ENCODE measurements at places on chromosomes 12 and 14.

GRCh38 chr14:88868558-88869159 is 44.2 kb downstream of the TTC8 start:
- peak; percentile 12 for DNase-seq

DNA sequence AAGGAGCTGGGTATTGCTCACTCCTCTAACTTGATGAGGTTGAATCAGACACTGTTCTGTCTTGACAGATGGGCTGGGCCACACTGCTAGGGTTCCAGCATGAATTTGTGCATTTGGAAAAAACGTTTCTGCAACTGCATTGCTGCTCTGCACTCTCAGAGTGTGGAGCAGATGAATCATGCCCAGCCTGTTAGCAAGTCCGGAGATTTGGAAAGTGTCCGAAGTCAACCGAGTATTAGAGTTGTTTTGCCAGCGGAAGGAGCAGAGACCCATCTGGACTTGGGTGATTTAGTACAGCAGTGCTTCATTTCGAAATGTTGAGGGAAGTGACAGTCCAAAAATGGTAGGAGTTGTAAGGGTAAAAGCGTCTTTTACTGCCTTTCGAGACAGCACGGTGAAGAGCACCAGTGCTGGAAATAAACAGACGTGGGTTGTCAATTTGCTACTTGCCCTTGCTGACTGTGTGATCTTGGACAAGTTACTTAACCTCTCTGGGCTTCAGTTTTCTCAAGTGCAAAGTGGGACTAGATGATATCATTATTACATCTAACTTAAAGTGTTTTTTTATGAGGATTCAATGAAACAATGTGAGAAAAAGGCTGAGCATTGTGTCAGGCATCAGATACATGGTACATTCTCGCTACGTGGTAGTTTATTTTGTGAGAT is 139.5 kb downstream of the CHST11 start:
- DNase-seq = no peak

DNA sequence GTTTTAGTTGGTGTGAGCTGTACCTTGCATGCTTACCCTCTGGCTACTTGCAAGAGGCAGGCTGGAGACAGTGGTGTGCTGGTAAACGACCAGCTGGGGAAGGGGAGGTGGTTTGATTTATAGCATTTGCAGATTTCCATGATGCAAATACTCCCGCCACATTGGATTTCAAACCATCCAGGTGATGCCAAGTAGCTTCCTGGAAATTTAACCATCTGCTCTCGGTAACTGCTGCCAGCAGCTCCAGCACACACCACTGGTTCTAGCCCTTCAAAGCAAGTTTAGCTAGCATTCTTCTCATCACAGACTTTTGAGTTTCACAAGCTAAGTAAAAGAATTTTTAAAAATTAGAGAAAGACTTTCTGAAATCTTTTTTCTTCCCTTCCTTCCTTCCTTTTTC is 104.5 kb upstream of the AMIGO2 start:
- no peak for DNase-seq

- peak; percentile 95 for DNase-seq
Observed at GRCh38 chr12:10716704-10717315, 6.3 kb downstream of the YBX3 start.

- DNase-seq = no peak
Observed at GRCh38 chr12:95625012-95625411, 73.7 kb upstream of the USP44 start.

DNA sequence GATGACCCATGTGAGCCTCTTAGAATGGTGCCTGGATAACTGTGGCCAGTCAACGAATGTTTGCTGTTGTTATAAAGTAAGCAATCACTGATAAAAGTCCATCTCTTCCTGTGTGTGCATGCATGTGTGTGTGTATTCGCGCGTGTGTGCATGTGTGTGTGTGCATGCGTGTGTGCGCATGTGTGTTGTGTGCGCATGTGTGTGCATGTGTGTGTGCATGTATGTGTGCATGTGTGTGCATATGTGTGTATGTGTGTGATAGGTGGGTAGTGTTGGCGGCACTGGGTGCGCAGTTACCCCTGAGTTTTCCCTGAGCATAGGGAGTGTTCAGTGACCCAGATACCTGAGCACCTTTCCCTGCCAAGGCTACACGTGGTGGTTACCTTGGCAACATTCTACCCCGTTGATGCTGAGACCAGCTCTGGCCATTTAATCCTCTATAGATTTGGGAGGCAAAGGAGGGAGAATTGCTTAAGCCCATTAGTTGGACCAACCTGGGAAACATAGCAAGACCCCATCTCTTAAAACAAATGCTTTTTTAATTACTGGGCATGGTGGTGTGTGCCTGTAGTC is 137.8 kb downstream of the SLC15A4 start:
- DNase-seq = no peak

GRCh38 chr14:104266631-104267575 is 128.5 kb downstream of the KIF26A start:
- no peak for DNase-seq

DNA sequence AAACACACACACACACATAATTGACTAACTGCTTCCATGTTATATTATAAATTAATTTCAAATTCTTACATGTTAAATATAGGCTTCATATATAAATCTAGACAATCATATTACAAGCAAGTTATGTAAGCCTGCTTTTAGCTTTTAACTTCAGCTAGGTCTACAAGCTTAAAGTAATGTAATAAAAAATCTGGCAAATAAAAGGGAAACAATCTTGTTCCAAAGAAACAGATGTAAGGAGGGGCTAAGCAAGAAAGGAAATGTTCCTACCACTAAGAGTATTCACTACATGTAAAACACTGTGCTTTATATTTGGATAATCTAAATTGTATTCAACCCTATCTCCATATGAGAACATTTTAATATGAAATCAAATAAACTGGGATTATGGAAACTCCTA is 110.4 kb downstream of the SLC6A15 start:
- DNase-seq = no peak

DNA sequence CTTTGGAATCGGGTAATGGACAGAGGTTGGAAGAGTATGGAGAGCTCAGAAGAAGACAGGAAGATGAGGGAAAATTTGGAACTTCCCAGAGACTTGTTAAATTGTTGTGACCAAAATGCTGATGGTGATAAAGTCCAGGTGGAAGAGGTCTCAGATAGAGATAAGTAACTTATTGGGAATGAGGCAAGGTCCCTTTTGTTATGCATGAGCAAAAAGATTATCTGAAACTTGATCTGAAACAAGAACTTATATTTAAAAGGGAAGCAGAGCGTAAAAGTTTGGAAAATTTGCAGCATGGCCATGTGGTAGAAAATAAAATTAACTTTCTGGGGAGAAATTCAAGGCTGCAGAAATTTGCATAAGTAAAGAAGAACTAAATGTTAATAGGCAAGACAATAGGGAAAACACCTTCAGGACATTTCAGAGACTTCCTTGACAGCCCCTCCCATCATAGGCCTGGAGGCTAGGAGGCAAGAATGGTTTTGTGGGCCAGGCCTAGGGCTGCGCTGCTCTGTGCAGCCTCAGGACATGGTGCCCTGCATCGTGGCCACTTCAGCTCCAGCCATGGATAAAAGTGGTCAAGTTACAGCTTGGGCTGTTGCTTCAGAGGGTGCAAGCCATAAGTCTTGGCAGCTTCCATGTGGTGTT is 425.7 kb upstream of the PRICKLE1 start:
- DNase-seq = no peak

- DNase-seq = no peak
Observed at GRCh38 chr14:29865299-29865698, 62.3 kb downstream of the PRKD1 start.

- no peak for DNase-seq
Observed at GRCh38 chr14:40452674-40453073, 1020.4 kb upstream of the FBXO33 start.

DNA sequence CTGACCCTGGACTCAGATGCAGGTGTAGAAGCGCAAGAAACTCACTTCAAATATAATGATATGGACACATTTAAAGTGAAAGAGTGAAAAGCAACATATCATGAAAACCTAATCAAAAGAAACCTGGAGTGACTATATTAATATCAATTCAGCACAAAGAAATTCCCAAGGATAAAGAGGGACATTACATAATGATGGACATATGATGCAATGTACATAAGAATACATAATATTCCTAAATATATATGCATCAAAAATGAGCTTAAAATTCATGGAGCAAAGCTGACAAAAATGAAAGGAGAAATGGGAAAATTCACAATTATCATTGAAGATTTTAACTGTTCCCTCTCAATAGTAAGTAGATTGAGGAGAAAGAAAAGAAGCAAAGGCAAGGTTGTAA is 24.6 kb downstream of the PTPRR start:
- no peak for DNase-seq

DNA sequence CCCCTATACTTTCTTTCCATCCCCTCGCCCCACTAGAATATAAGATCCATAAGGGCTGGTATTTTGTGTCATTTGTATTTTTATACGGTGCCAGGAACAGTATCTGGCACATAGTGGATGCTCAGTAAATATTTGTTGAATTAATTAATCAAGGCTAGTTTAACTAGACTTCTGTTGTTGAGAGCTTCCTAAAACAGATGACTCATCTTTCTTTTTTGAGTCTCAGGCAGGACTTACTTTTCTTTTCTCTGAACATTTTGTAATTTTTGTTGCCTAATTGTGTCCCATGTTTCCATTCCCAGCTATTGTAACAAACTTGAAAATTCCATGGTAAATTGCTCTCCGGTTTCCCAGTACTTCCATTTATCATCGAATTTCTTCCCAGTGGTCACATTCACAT is 16.7 kb downstream of the STK38L start:
- no peak for DNase-seq

GRCh38 chr12:52867642-52868041 is 18.8 kb upstream of the KRT78 start:
- DNase-seq = no peak

DNA sequence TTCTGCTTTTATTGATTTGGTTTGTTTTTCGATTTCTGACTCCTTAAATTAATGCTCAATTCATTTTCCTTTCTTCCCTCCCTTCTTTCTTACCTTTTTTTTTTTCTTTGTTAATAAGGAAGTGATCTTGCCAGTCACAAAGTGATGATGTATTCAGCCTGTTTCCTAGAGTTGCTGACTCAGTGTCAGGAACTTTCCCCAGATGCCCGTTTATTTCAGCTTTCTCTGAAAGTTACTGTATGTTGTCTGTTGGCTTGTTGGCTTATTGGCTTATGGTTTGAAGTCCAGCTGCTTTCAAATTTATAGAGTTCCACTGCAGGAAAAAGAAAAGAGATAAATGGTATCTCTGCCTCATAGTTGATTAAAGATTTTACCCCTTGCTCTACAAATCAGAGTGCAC is 12.4 kb upstream of the SLC6A15 start:
- no peak for DNase-seq

GRCh38 chr12:29273178-29273843 is 107.7 kb downstream of the ERGIC2 start:
- no peak for DNase-seq

- DNase-seq = no peak
Observed at GRCh38 chr12:122099280-122099749, 20.8 kb downstream of the MLXIP start.

GRCh38 chr14:62759796-62760195 is 285.5 kb downstream of the KCNH5 start:
- DNase-seq = no peak

GRCh38 chr12:66692170-66692569 is 13.3 kb upstream of the GRIP1 start:
- no peak for DNase-seq

GRCh38 chr12:22702690-22703089 is 77.7 kb downstream of the ETNK1 start:
- no peak for DNase-seq

GRCh38 chr14:35155962-35156361 is 33.6 kb downstream of the PRORP start:
- DNase-seq = no peak

DNA sequence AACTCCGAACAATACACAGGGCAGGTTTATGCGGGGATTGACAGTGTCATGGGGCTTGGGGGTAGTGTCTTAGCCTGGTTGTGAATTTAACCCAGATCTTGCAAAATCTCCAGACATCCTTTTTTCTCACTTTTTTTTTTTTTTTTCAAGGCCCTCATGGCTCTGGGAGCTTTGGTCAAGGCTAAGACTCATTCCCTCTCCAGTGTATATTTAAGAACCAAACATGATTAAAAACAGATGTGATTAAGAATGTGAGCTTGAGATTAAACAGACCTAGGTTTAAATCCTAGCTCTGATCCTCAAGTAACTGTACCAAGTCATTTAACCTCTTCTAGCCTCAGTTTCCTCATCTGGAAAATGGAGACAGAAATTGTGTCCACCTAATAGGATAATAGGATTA is 151.7 kb upstream of the FUT8 start:
- DNase-seq = no peak

DNA sequence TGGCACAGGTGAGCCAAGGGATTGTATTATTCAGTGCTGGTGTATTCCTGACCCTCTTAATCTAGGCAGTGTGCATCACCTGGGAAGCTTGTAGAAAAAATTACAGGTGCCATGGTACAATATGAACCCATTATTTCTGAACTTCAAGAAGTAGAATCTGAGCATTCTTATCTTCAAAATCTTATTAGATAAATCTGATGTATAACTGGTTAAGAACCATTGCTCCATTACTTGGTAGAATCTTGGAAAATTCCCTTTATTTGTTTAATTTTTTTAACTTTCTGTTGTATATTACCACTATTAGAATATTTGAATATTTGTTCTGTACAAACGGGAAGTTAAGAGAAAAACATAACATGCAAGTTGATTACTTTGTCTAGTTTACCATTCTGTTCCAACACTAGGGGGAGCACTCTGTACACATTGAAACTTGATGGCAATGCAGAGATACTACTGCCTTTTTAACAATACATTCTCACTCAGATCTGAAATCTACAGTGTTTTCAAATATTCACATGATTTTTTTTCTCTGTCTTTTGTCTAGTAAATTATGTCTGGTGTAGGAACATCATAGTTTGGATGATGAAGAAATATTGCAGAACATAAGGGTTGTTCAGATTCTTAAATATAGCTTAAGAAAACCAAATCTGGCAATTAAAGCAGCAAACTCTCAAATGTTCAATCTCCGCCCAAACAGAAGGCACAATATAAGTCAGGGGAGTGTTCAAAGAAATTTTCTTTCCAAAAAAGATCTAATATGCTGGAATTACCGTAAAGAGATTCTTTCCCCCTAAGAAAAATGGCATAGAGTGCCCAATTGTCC is 196.6 kb downstream of the PCNX1 start:
- peak; percentile 51 for DNase-seq

GRCh38 chr12:107590413-107590812 is 95.2 kb upstream of the PWP1 start:
- no peak for DNase-seq

DNA sequence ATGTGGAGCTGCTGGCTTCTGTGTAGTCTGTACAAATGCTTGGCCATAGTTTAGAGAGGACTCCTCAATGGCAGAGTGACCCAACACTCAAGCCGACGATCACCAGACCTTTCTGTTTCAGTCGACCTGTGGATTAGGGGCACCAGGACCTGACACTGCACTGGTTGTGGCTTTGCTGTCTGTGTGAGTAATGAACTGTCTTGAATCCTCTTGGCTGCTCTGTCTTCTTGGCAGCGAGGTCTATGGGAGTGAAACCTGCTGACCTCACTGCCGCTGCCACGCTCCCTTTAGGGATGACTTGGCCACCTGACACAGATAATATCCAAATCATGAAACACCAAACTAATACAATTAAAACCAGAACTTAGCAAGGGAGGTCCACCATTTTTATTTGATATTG is 83.5 kb upstream of the C14orf180 start:
- no peak for DNase-seq

- no peak for DNase-seq
Observed at GRCh38 chr12:913919-914698, 35.4 kb downstream of the RAD52 start.
